ENCODE measurements at places on chromosomes 5 and 9. TPM values are rescaled to one million over a fixed set of nuclear protein-coding genes. Genes with fewer than 3 reads are reported as not detected.

- no peak for DNase-seq
These were observed 246.4 kb downstream of the PSAT1 start for GRCh38 chr9:78543353-78543752.

The TGFBI gene
- total RNA-seq, result 6.6 TPM

The MAPK9 gene
- 25.1 TPM for total RNA-seq

DNA sequence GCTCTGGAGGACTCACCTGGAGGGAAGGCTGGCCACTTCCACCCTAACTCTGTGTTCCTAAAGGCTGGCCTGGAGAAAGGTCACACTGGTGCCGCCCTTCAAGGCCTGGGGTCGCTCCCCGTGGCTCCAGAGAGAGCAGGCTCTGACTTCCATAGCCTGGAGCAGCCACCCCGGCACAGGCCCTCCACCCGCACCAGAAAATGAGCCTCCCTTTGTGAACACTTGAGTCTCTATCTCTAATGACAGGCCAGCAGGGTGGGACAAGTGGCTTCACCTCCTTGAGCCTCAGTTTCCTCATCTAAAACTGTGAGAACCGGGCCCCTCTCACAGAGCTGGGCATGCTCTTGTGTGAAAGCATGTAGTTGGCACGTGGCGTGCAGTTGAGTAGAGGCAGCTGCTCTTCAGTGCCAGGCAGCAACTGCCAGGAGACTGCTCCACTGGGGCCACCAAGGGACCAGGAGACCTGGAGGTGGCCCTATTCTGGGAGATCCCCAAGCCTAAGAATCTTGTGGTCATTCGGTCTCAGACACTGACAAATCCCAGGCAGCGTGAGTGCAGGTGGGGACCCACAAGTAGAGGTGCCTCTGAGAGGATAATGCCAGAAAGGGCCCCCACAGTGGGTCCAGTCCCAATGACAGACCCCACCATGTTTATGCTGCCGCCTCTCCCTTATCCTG is 56.7 kb upstream of the GARNL3 start:
- DNase-seq, result no peak

The AFAP1L1 gene
- not detected for total RNA-seq

DNA sequence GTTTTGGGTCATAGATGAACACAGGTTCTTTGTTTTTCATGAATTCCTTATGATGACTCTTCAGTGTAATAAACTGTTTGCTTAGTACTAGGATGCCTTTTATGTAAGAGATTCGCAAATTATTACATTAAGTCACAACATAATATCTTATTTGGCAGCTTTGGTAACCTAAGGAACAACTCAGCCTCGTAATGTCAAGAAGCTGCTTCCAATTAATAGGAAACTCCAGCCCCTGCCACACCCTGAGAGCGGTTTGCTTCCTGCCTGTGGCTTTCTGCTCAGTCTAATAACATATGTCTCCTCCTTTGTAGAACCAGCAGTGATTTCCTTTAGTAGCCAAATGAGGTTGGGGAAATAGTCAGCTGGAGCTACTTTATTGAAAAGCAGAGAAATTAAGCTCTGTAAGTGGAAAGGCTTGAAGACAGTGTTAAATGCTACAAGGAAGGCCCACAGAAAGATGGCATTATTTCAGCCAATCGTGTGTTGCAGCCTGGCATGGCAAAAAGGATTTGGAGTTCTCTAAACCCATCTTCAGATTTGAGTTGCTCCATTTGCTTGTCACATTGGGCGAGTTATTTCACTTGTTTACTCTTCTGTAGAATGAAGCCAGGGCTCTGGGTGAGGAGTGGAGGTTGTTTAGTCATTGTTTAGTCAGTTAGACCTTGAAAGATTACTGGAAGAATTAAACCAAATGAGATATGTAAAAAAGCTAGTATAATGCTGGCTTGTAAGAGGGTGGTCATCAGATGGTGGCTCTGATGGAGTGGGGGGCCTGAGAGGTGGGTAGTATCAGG is 54.1 kb downstream of the MTAP start:
- DNase-seq, result no peak

The IL5 gene
- not detected for total RNA-seq

GRCh38 chr9:125654121-125654520 is 52.9 kb downstream of the MAPKAP1 start:
- DNase-seq, result no peak

GRCh38 chr5:41598011-41598410 is 87.6 kb upstream of the PLCXD3 start:
- DNase-seq, result no peak

The OR2V2 gene
- not detected for total RNA-seq

GRCh38 chr9:15231788-15232635 is 75.0 kb downstream of the TTC39B start:
- no peak for DNase-seq

The RGS7BP gene
- not detected for total RNA-seq

GRCh38 chr9:69731348-69731747 is 28.5 kb downstream of the PTAR1 start:
- no peak for DNase-seq

DNA sequence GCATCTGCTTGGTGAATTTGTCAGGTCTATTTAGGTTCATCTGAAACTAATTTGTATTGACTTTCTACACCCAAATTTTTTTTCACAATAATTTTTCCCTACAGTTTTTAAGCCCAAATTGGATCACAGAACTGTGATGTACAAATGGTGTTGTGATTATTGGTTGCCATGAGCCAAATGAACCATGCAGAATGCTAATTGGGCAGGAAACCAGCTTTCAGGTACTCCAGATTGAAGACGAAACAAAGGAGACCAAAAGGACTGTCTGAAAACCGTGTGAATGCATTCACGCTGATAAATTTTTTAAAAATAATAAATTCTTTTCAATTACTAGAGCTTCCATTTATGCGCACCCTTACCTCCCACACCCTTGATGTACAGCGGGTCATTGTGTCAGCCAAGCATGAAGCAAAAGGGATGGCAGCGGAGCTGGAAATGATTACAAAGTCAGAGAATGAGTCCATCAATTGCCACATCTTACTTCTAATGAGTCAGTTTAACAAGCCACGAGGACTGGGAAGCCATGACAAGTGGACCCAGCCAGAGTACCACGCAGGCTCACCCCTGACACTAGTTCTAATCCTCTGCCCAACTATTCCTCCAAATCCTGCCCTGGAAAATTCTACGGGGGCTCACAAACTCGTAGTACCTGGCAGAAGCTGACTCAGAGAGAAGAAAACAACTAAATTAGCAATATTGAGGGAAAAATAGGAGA is 66.5 kb downstream of the SEMA6A start:
- no peak for DNase-seq

Data from T-helper 17 cell (primary cell).